ENCODE measurements at places on chromosomes 1 and 21.
A peak's percentile ranks its signal among the peaks of the same experiment; 100 is the strongest.

- no peak for DNase-seq
Measured at GRCh38 chr1:86992861-86993260, 78.4 kb downstream of the HS2ST1 start.

GRCh38 chr1:38735651-38736161, 123.9 kb downstream of the RRAGC start:
- no peak for DNase-seq

DNA sequence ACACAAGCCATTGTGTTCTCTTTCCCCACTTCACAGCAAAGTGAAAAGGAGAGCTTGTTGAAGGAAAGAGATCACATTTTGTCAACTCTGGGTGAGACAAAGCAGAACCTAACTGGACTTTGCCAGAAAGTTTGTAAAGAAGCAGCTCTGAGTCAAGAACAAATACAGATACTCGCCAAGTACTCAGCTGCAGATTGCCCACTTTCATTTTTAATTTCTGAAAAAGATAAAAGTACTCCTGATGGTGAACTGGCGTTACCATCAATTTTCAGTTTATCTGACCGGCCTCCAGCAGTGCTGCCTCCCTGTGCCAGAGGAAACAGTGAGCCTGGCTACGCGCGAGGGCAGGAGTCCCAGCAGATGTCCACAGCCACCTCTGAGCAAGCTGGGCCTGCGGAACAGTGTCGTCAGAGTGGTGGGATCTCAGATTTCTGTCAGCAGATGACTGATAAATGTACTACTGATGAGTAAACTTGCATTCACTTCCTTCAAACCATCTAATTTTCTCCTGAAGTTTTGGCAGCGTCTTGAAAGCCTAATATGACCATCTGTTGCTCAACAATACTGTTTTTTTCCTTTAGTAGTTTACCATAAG, 43.7 kb downstream of the BACH1 start:
- DNase-seq = peak; percentile 68

- no peak for DNase-seq
Measured at GRCh38 chr1:21141030-21141429, 35.7 kb downstream of the EIF4G3 start.

GRCh38 chr1:155673003-155673402, 15.6 kb downstream of the YY1AP1 start:
- no peak for DNase-seq

DNA sequence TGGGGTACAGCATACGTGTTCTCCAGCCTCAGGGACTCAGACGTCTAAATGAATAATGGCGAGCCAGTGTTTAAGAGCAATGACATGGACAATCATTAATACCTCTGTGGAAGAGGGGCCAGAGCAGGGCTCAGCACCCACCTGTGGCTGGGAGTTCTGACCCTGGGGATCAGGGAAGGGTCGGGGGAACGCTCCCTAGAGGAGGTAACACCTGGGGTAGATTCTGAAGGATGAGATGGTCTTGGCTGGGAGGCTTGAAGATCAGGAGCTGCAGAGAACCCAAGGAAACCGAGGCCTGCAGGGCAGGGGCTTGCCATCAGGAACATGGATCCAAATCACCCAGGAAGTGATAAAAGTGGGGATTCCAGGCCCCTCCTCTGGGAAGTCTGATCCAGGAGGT, 138.2 kb upstream of the RUNX3 start:
- DNase-seq = no peak

DNA sequence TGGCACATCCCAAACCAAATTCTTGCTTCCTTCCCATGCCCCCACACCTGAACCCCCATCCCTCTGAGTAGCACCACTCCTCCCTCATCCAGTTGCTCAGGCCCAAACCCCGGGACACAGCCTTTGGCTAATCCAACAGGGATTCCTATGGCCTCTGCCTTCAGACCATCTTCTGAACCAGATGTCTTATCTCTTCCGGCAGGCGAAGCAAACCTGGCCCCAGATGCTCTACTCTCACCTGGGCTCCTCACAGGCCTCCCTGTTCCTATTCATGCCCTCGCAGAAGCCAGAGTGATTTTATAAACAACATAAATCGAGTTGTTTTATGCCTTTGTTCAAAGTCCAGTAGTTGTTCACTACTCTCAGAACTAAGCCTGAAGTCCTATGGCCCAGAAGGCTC, 12.5 kb upstream of the KCNA2 start:
- DNase-seq = no peak

GRCh38 chr21:16072737-16073136, 343.0 kb downstream of the USP25 start:
- no peak for DNase-seq

DNA sequence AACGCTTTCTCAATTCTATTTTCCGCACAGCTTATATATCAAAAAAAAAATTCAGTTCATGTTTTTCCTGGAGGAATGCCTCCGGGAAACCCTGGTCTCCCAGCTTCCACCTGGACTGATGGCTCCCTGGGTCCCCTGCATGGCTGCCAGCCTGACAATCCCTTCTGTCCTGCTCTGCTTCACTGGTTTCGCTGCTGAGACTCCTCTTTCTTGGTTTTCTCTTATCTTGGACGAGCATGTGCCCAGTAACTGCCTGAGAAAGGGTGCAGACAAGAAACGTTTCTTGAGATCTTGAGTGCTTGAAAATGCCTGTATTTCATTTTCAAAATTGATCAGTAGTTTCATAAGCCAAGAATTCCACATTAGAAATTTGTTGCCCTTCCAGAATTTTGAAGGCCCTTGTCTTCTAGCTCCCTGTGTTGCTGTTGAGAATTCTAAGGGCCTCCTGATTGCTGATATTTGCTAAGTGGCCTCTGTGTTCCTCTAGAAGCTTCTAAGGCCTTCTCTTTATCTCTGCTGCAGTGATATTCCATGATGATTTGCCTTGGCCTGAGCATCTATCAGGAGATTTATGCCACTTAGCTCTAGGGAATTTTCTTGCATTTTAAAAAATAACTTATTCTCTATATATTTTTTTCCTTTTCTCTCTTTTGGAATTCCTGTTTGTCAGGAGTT, 44.7 kb downstream of the ETS2 start:
- no peak for DNase-seq

DNA sequence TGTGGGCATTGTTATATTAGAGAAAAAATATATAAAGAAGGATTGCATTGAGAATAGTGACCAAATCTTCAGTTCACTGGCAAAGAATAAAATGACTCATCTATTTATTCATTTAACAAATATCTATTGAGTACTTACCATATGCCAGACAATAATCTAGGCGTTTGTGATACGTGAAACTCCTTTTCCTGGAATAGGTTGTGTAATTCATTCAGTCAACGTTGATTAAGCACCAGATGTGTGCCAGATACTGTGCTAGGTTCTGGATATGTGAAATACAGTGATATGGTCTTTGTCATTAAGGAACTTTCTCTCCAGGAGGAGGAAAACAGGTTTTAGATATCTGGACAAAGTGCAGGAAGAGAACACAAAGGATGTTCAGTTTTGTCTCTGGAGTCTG, 344.5 kb downstream of the RWDD3 start:
- no peak for DNase-seq

DNA sequence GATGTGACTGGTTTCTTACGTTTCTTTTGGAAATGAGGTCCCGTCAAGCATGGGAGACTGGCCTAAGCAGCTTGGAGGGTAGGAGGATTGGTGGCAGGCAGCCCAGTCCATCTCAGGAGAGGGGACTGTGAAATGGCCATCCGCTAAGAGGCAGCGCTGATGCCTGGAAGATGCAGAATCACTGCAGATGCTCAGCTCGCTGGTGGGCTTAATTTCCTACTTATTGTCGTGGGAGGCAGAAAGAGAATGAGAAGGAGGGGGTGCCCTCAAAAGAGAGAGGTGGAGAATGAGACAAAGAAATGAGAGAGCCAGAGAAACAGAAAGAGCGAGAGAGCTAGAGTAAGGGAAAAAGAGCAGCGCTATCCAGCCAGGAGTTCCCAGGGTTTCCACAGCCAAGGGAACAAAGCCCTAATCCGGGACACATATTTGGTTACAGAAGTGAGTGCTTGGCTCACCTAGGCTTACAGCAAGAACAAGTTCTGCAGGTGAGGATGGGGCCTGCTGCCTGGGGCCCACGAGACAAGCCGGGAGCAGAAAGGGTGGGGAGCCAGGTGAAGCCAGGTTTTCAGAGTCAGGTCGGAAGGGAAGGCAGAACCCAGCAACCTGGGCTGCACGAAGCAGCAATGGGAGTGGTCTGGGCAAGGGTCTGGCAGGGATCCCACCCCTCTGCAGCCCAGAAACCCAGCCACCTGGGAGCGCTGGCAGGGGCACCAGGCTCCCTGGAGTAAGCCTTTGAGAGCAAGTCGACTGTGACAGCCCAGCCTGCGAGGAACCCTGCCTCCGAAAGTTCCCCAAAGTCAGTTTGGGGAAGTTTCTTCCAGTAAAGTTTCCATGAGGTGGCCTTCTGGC, 5.8 kb downstream of the ECE1 start:
- DNase-seq = no peak

DNA sequence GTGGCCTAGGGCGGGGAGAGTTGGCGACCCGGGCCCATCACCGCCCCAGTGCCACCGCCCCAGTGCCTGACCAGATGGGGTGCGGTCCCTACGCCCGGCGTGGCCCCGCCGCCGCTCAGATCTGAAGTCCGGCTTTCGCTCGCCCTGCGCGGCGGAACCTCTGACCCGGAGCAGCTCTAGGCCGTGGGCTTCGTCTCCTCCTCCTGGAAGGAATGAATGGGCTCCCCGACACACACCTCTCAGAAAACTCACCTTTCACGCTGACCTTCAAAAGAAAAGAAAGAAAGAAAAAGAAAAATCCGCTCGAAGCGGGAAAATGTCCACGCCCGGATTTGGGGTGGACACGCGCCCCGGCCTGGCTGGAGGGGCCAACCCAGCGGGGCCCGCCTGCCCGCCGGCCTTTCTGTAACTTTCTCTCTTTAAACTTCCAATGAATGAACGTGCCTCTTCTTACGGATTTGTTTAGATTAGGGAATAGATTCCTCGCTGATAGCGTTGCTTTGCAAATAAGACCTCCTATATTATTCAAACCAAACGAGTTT, 5.4 kb upstream of the SIM2 start:
- no peak for DNase-seq

DNA sequence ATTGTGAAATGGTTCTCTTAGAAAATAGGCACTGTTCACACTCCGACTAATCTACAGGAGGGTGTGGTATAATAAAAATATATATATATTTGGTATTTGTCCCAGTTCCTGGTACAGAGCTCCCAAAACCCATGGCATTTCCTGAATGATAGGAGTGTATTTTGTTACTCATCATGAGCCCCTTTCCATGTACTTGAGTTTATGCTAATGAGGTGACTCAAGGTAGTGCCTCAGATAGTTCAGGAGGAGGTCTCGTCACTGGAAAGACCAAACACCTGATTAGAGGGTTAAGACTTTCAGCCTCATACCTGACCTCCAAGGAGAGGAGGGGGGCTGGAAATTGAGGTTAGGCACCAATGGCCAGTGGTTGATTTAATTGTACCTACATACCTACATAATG, 57.9 kb downstream of the TTC3 start:
- no peak for DNase-seq

DNA sequence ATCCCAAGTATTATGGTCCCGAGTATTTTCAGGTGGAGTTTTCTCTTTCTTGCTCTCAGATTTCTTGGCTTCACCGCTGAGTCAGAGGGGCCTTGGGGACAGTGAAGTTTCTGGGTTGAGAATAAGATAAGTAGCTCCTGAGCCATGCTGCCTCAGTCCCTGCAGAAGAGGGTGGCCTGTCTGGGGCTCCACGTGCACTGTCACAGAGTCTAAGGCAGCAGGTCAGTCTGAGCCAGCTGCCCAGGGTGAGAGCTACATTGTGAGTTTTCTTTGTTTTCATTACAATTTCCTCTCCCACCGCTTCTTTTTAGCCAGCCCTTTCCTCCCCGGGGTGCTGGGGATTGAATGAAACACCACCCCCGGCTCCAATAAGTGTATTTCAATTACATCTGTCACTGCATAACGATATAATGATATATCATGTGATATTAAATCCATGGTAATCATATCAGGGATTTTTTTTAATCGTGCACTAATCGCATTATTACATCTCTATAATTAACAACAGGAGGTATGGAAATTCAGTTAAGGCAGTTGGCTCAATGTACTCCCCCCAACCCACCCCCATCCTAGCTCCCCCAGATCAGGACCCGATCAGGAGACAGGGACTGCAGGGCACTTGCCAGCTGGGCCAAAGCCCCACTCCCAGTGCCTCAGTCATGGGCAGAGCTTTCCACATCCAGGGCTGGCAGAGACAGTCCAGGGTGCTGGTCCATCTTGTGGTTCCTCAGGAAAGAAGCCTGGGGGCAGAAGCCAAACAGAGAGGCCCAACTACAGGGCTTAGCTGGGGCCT, 43.7 kb downstream of the DMAP1 start:
- DNase-seq = no peak

DNA sequence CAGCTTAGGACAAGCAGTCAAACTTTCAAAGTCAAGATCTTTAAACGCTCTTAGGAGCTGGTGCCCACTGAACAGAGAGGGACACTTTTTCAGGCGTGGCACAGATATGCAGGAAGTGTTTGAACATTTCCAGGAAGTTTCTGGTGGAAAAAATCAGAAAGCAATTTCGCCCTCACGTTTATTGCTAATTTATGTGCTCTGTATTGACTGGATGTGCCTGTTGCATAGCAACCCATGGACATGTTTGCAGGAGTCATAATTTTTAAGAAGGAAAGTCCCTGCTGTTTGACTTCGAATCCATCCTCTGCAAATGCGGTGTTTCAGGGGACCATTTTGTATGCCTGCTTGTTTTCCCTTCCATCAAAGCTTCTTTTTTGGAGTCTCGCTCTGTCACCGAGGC, 239.9 kb upstream of the IRF2BP2 start:
- no peak for DNase-seq

DNA sequence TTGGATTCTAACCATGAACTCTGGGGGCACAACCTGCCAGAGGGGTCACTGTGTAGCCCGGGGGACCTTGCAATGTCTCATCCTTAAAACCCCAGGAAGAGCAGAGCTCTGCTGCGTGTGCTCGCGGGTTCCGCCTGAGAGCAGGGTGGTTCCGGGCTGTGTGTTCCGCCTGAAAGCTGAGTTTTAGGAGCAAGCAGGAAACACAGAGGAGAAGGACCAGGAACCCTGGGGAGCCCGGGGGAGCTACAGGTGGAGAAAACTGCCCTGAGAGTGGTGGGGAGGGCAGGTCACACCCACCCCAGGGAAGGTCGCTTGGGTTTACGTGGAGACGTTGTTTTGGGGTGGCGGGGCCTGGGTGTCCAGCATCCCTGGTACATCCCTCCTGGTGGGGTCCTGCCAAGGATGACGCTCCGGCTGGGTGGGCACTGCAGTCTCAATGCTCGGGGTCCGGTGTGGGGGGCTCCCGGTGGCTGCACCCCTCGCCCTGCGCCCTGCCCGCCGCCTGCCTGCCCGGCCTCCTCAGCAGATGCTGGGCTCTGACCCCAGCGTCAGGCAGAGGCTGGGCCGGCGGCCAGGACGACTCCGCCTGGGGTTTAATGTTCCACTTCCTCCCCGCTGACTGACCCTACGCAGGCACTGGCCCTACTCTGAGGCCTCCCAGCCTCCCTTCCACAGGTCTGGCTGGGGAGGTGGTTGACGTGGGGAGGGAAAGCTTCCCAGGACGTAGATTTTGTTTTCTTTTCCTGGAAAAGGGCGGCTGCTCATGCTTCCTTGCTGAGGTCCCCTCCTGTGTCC, 17.3 kb upstream of the C1orf159 start:
- DNase-seq = no peak

DNA sequence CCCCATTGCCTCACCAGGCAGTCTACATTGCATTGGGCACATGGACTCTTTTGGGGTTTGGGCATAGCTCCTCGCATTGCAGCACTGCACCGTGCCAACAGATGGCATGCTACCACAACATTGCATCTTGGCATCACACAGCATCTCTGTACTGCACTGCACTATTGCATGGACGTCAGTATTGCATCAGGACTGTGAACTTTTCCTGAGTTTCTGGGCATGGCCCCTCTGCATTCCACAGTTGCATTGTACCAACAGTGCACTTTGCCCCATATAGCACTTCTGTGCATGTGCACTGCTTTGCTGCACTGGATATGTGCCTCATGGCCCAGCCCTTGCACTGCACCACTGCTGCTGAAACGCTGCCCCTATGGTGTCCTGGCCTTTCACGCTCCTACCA, 9.6 kb downstream of the PTPRU start:
- DNase-seq = peak; percentile 29
